ENCODE measurements at places on chromosomes 7 and 10.

DNA sequence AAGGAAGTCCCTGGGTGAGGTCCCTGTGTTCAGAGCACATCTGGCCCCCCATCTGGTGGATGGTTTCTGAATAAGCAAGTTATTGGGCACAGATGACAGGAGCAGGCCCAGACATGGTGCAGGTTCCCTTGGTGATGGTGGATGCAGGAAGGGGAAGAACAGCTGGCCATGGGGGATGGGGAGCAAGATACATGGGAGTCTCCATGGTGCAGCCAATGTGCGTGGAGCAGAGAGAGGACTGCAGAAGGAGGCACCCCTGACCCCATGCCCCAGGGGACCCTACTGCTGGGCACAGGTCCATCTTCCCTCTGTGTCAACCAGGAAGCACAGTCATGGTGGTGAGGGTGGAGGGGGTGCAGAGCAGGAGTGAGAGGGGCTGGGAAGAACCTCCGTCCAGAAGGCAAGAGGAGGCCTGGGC, 43.8 kb upstream of the RABGEF1 start:
- peak; percentile 38 for DNase-seq

GRCh38 chr10:2575460-2575859, 491.9 kb upstream of the PFKP start:
- no peak for DNase-seq

- no peak for DNase-seq
Observed at GRCh38 chr7:149644754-149645153, 128.6 kb downstream of the ZNF467 start.

- DNase-seq, result no peak
Observed at GRCh38 chr7:56115852-56116538, at the start of gene NUPR2. Gene NUPR2, minus strand, starts transcription at chr7:56116417. Its CDS starts 103 bp downstream, at chr7:56116314.

DNA sequence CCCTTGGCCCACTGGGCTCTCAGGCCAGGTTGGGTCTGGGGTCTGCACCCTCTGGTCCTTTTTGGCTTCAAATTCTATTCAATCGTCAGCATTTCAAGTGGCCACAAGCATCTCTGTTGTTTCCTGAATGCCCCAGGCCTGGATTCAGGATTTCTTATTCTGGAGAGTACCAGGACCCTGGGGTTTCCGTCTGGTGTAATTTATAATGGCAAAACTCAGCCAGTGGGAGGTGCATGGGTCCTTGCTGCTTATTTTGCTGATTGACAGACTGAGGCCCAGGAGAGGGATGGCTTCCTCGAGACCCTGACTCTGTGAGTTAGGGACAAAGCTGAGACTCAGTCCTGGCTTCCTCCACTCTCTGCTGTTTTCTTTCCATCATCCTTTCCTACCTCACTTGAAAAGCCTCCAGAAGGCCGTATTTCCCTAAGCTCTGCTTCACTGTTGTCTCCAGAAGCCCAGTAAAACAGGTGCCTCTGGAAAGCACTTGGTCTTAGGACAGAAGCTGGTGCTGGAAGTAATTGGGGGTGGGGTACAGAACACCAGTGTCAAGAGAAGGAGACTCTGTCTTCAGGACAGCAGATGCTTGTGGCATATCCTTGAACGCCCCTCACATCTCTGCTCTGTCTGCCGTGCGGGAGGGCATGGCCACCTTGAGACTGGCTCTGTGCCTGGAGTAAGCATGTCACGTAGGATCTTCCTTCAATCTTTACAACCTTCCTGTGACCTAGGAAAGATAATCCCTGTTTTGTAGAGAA, 39.4 kb upstream of the SH2D4B start:
- DNase-seq, result no peak

DNA sequence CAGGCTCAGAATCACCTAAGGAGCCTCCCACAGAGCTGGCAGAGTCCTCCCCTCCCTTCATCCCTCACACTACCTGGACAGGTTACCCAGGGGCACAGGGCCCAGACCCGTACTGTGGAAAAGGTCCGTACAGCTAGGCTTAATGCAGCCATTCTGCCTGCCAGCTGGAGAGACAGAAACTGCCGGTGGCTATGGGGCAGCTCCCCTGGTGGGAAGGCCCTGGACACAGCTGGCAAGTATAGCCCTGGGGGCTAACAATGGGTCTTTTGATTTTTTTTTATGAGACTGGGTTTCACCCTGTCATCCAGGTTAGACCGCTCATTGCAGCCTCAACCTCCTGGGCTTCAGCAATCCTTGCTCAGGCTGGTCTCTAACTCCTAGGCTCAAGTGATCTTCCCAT, 68.3 kb downstream of the GNA12 start:
- no peak for DNase-seq

DNA sequence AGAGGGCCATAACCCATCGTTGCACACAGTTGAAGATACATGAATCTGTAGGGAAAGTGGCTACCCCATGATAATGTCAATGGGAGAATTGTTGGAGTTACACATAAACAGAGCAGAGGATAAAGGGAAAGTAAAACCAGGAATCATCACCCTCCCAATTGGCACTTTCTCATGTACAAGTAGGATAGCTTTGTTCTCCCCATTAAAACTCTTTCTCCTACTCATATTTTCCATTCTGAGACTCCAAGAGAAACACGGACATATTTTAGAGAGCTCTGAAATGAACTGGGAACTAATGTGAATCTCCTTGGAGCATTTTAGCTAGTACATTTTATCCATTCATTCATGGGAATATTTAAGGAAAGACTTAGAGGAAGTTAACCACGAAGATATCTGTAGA, 17.2 kb upstream of the LRRC17 start:
- no peak for DNase-seq

DNA sequence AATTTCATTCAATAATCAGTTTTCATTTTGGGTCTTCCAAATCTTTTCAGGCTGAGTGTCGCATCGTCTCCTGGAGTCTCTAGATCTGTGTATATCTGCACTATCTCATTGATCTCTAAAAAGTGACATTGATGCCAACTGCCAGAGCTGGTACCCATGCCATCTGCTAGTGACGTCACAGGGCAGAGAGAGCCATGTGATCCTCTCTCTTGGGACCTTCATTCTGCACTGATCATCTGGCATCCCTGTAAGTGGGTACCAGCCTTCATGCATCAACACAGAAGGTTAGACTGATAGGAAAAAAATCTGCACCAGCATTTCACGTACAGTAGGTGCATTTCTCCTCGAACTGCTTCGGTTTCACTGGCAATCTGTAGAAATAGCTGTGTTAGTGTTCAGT, at the start of gene NEUROD6:
TSS of gene NEUROD6 (minus strand) at position 124 of the 400 bp plus-strand sequence. CDS start 1,458 bp downstream, outside the sequence.
- no peak for DNase-seq

- peak; percentile 20 for DNase-seq
Observed at GRCh38 chr10:132572545-132572937, 35.0 kb downstream of the INPP5A start.

GRCh38 chr10:46033602-46034011, 3.2 kb upstream of the NCOA4 start:
- DNase-seq, result peak; percentile 75

All from fibroblast of skin of abdomen (primary cell).